Type B pancreatic cell (in vitro differentiated cells): ENCODE measurements at places on chromosomes 12 and 14. TPM values are rescaled to one million over a fixed set of nuclear protein-coding genes. Genes with fewer than 3 reads are reported as not detected.

GPD1 gene
- total RNA-seq, result 9.0 and 12.5 TPM in 2 replicates

HOXC12 gene
- not detected in 2 replicates for total RNA-seq

KRT78 gene
- total RNA-seq, result 14.7 and 29.1 TPM in 2 replicates

B4GALNT3 gene
- 32.5 and 103 TPM in 2 replicates for total RNA-seq

NEK9 gene
- 81.3 and 117 TPM in 2 replicates for total RNA-seq

GRCh38 chr14:51095854-51096823 is 1.2 kb upstream of the TRIM9 start:
- H3K4me3 ChIP-seq, result peak overlapping the region; percentile 96
- no peak for DNase-seq
- no peaks in the 10 kb centered on the region for H3K36me3 ChIP-seq
- no peaks in the 10 kb centered on the region for H3K4me1 ChIP-seq
- H3K27ac ChIP-seq, result peak overlapping the region; percentile 81

DNA sequence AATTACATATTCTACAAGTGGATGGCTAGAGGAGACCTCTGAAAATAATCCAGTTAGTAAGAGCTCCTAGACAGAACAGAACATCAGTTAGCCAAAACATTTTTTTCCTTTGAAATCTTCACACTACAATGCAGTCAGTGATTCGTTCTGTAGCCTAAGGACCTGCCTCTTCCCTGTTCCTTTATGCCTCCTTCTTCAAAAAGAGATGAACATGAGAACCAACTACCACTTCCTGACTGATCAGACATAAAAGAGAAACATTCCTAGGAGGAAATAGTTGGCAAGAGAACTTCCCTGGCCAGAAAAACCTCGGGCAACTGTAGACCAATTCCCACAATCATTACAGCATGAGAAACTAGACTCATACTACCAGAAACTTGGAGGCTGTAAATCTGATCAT is 29.4 kb downstream of the ITPR2 start:
- peaks cover 8% of the 10 kb centered on the region for H3K4me1 ChIP-seq
- H3K27ac ChIP-seq, result no peak overlapping the region
- no peak for DNase-seq
- H3K36me3 ChIP-seq, result peaks cover 32% of the 10 kb centered on the region

DNA sequence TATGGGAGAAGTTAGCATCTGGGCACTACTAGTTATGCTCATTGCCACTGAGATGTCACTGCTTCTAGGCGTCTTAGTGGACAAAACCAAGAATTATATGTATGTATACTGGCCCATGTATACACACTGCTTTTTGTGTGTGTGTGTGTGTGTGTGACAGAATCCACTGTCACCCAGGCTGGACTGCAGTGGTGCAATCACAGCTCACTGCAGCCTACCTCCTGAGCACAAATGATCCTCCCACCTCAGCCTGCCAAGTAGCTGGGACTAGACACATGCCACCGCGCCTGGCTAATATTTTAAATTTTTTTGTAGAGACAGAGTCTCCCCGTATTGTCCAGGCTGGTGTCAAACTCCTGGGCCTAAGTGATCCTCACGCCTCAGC is 25.2 kb downstream of the LIMA1 start:
- peaks cover 24% of the 10 kb centered on the region for H3K4me1 ChIP-seq
- peak overlapping the region; percentile 54 for H3K27ac ChIP-seq
- no peak for DNase-seq
- no peaks in the 10 kb centered on the region for H3K27me3 ChIP-seq
- H3K4me3 ChIP-seq, result peak overlapping the region; percentile 3
- no peaks in the 10 kb centered on the region for H3K36me3 ChIP-seq

- H3K27ac ChIP-seq, result peak overlapping the region; percentile 88
- peak overlapping the region; percentile 97 for H3K4me3 ChIP-seq
- peaks cover 9% of the 10 kb centered on the region for H3K36me3 ChIP-seq
Observed at GRCh38 chr12:45726603-45727300, 2.8 kb upstream of the ARID2 start.

GRCh38 chr14:91397965-91398591 is 19.5 kb downstream of the CCDC88C start:
- peak overlapping the region; percentile 91 for H3K27ac ChIP-seq
- peaks cover 4% of the 10 kb centered on the region for H3K36me3 ChIP-seq
- H3K27me3 ChIP-seq, result no peaks in the 10 kb centered on the region
- peaks cover 60% of the 10 kb centered on the region for H3K4me1 ChIP-seq
- DNase-seq, result no peak

DNA sequence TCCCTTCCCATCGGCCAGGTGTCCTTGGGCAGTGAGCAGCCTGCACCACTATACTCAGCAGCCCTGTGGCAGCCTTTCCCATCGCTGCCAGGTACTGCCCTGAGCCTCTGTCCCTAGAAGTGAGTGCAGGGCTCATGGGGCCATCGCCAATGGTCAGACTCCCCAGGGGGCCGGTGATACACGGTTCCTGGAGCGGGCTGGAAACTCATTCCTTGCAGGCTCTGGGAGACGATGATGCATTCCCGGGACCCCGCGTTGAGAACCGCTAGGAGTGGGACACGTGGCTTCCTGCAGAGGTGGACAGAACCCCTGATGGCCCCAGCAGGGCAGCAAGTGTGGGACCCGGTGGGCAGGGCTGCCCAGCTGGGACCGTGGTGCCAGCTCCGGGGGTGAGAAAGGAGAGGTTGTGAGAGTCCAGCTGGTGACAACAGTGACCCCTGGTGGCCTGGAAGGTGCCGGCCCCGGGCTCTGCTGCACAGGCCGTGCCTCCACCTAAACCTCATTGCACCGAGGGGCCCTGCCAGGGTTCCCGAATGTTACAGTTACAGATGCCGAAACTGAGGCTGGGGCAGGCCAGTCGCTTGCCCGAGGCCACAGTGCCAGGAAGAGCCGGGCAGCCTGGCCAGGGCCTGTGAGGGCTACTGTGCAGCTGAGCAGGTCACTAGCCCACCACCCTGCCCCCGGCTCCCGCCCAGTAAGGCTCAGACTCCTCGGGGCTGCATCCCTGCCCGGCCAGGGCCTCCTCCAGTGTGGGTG is 33.8 kb downstream of the FBRSL1 start:
- no peak overlapping the region for H3K27ac ChIP-seq
- H3K4me1 ChIP-seq, result no peaks in the 10 kb centered on the region
- DNase-seq, result no peak
- H3K4me3 ChIP-seq, result no peak overlapping the region
- no peaks in the 10 kb centered on the region for H3K27me3 ChIP-seq

DNA sequence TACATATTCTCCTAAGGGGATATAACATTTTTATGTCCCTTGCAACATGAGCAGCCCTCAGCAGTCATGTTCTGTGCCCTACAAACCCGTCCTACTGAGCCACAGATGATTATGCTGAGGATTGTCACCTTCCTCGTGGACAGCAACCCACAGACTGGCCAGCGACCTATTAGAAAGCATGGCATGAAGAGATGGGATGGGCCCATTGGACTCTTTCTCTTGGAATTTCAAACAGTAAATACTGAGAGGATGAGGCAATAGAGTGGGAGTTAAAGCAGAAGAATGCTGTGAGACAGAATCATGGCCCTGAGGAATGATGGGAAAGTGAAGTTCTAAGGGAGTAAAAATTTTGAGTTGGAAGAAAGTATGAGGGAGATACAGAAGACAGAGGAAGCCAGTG is 149.9 kb upstream of the BTG1 start:
- no peaks in the 10 kb centered on the region for H3K27me3 ChIP-seq
- H3K27ac ChIP-seq, result no peak overlapping the region
- no peaks in the 10 kb centered on the region for H3K36me3 ChIP-seq
- no peak for DNase-seq

GRCh38 chr12:125533434-125534029 is 468.3 kb downstream of the AACS start:
- no peaks in the 10 kb centered on the region for H3K36me3 ChIP-seq
- H3K4me1 ChIP-seq, result no peaks in the 10 kb centered on the region
- DNase-seq, result peak; percentile 80
- H3K27me3 ChIP-seq, result peaks cover 22% of the 10 kb centered on the region
- H3K27ac ChIP-seq, result no peak overlapping the region
- no peak overlapping the region for H3K4me3 ChIP-seq

GRCh38 chr14:102197317-102197853 is 57.7 kb downstream of the WDR20 start:
- peak overlapping the region; percentile 16 for H3K27ac ChIP-seq
- no peak overlapping the region for H3K4me3 ChIP-seq
- no peak for DNase-seq
- no peaks in the 10 kb centered on the region for H3K27me3 ChIP-seq
- peaks cover 25% of the 10 kb centered on the region for H3K36me3 ChIP-seq
- H3K4me1 ChIP-seq, result peaks cover 23% of the 10 kb centered on the region
